GM03348 (cell line): ENCODE measurements at places on chromosomes 3 and 15.

GRCh38 chr3:129352650-129353588 lies 74.2 kb downstream of the HMCES start:
- no peak for DNase-seq

GRCh38 chr3:131072099-131072559 lies 45.5 kb downstream of the NEK11 start:
- peak; percentile 37 for DNase-seq

GRCh38 chr3:148839805-148840204 lies 12.2 kb downstream of the CPB1 start:
- DNase-seq: no peak

GRCh38 chr15:99098426-99098825 lies 6.5 kb upstream of the SYNM start:
- no peak for DNase-seq

DNA sequence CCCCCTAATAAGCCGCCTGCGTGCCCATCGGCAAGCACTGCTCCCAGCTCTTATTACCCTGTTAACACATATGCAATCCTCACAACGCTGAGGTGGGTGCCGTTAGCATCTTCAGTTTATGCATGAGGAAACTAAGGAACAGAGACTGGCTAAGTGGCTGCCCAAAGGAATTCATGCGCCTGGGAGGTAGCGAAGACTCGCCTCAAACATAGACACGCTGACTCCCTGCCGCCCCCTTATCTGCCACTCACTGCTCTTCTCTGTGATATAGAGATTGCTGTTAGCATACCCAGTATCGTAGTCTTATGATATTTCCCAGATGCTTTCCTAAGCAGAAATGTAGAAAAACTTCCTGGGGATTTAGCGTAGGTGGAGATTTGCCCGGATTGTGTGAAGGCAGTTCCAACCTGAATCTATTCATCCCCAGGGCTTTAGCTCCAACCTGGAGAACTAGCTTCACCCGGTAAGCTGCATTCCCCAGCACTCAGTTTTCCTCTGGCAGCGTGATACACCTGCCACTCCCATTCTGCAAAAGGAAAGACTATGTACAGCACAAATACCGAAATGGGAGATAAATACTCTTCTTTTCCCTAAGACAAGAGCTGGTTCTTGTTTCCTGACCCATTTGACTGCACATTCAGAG lies 23.7 kb upstream of the CD47 start:
- no peak for DNase-seq
